ENCODE measurements at places on chromosomes 3 and 15.

DNA sequence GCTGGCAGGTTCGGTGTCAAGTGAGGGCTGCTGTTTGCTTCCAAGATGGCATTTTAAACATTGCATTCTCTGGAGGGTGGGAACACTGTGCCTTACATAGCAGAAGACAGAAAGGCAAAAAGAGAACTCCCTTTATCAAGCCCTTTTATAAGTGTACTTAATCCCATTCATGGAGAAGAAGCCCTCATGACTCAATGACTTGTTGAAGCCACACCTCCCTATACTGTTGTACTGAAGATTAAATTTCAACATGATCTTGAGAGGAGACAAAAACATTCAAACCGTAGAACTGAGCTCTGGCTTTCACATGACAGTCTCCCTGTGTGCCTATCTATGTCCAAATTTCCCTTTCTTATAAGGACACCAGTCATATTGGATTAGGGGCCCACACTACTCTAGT is 443.4 kb upstream of the CDIN1 start:
- no peak for ATAC-seq

DNA sequence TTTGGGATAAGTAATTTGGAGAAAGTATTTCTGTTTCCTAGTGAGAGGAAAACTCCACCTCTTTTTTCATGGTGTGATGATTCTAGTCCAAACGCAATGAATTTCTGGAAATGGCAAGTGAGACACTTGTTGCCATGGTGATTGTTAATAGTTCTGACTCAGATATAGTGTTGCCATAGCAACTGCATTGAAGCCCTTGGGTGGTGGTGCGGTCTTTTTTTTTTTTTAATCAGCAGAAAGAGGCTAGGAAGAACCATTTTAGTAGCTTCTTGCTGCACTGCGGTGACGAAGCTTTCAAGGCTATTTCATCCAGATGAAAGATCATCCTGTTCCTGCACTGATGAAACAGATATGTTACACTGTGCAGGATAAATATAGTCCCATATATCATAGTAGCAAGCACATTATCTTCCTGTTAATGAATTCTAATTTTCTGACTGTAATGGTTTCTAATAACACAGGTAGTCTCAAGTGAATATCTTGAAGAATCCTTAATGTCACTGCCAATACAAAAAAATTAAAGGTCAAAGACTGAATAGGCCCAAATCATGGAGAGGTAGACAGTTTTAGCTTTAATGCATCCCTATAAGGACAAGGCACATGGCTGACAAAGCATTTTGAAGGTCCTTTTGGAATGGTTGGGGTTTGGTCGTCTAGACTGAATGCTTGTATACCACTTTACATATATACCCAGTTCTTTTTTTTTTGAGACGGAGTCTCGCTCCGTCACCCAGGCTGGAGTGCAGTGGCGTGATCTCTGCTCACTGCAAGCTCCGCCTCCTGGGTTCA is 125.1 kb upstream of the ZBTB20 start:
- peak; percentile 68 for ATAC-seq

DNA sequence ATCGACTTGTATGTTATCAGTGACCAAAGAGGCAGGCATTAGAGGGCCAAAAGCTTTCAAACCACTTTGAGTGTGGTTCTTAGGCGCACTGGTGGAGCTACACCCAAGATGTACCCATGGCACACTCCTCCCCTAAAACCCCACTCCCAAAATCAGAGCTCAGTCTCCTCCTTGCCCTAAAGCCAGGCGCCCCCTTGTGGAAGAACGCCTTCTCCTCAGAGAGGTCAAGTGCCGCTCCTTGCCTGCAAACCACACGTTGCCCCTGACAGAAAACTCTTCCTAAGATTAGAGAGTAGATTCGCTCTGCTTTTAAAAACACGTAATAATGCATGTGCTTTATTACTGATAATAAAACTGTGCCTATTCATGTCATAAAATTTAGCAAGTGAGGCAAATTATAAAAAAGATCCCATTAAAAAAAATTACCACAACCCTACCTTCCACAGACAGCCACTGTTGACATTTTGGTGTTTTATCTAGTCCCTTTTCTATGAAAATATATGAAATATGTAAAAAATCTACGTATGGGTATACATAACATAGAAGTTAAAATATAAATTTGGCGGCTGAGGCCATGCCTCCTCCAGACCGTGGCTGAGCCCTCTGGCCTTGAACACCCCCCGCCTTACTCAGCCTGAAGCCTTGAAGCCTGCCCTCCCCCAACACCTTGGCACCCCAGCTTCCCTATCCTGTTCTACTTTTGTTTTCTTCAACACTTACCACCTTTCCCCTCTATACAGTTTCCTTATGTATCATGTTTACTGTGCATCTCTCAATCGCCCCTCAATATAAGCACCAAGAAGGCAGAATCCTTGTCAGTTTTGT is 33.5 kb downstream of the BCL2L10 start:
- peak; percentile 67 for ATAC-seq

- no peak for ATAC-seq
Observed at GRCh38 chr15:80140909-80141308, 11.9 kb upstream of the FAH start.

- ATAC-seq = peak; percentile 7
Observed at GRCh38 chr3:123694366-123695087, 109.7 kb upstream of the HACD2 start.

DNA sequence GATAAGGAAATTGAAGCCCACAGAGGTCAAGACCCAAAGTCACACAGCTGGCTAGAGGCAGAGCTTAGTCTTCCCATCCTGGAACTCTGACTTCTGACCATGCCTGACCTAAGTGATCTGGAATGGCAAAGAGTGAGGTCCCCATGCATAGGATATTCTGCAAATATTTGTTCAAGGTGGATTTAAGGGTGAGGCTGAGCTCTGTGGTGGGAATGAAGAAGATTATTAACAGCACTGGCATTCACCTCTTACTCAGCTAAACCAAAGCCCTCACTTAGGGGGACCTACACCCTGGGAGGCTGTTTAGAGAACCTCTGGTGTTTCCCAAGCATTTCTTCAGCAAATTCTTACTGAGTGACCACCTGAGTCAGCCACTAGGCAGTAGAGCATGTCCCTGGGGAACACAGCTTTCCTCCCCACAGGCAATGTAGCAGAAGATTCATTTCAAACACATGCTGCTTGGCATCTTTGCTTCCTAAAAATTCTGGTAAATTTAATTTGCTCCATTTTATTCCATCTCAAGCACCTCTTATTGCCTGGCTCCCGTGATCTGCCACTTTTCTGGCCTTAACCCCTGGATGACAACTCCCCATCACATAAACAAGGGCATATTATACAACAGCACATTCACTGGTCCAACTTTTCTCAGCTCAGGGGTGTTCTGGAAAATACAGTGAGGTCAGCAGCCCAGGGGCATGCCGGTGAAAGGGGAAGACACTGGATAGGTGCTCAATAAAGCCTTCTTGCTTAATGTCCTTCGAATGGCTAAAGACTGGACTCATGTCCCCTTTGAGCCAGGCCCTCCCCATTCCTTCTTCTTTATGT is 176.0 kb downstream of the ABHD5 start:
- no peak for ATAC-seq

DNA sequence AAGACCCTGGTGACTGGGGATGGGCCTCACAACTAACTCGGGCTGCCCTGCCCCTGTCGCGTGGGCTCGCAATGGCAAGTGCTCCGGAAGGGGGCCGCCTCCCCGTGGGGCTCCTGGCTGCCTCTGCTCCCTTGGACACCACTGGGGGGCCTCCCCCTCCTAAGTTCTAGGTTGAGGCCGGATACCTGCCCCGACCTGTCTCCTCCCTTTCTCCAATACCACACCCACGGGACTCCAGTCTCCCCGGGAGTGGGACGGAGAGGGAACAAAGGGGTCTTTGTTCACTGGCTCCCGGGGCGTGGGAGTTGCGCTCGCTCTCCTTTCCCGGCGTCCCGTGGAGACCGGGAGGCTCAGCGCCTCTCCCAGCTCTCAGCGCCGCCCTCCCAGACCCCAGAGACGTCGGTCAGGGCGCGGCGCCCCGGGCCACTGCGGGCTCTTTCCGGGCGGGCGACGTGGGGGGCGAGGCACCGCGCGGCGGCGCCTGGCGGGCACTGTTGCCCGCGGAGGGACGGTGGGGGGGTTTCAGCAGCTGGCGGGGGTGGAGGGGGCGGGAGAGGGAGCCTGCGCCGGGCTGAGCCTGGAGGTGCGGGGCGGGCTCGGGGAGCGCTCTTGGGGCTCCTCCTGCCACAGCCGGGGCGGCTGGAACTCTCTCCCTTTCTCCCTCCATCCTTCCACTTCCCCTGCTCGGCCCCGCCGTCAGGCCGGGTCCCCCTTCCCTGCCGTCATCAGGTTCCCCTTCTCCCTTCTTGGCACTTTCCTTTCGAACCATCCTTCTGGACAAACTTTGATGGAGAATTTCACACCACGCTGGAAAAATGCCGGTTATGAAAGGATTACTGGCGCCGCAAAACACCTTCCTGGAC is at the start of gene KCNH8:
Gene KCNH8, plus strand, starts transcription at position 606 of the 863 bp plus-strand sequence. Its CDS starts 210 bp downstream, at position 816.
- no peak for ATAC-seq

- no peak for ATAC-seq
Observed at GRCh38 chr3:104519068-104519467, 847.6 kb upstream of the ALCAM start.

All from motor neuron (in vitro differentiated cells).